Hindlimb muscle (tissue), 1 donor: ENCODE measurements at places on chromosomes 12 and 14. TPM values are rescaled to one million over a fixed set of nuclear protein-coding genes. Genes with fewer than 3 reads are reported as not detected.

GLRX5 gene
- 50.9 TPM for polyA plus RNA-seq

CMA1 gene
- not detected for polyA plus RNA-seq

GRCh38 chr12:27424631-27425230 lies 21.8 kb upstream of the SMCO2 start:
- peak; percentile 28 for DNase-seq

DNA sequence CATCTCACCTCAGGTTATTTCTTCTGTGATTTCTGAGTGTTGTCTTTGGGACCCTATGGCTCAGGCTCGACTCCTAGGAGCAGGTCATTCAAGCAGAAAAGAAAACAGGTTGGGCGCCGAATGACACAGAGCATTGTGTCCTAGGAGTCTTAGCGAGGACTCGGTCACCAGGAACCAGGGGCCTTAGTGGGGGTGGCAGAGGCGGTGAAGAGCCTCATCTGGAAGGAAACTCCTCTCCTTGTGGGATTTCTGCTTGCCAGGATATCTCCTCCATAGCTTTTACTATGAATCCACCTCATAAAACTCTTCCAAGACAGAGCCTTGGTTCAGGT lies 630 bp downstream of the PLEKHH1 start:
- no peak for DNase-seq

PRH2 gene
- polyA plus RNA-seq: not detected

GRCh38 chr12:71472441-71472911 lies 32.9 kb downstream of the LGR5 start:
- no peak for DNase-seq

DNA sequence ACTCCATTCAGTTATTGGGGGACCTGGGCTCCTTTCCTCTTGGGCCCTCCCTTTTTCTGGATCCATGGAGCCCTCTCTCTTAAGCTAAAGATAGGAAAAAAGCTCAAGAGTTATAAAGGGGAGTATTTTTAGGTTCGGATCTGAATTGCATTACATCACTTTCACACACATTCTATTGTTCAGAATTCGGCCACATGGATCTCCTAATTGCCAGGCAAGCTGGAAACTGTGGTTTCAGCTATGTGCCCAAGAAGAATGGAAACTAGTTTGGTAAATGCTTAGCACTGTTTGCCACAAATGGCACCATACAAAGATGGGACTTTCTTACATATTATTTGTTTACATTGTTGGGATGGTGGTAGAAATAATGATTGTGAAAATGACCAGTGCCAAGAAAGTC lies 145.6 kb downstream of the LRIG3 start:
- no peak for DNase-seq

PROX2 gene
- 0.71 TPM for polyA plus RNA-seq

FAM234B gene
- 4.1 TPM for polyA plus RNA-seq

KIF5A gene
- not detected for polyA plus RNA-seq

- DNase-seq: no peak
These were observed 18.5 kb upstream of the P2RX7 start for GRCh38 chr12:121114019-121114639.

GRCh38 chr14:38122241-38122640 lies 85.5 kb upstream of the SSTR1 start:
- DNase-seq: no peak

DNA sequence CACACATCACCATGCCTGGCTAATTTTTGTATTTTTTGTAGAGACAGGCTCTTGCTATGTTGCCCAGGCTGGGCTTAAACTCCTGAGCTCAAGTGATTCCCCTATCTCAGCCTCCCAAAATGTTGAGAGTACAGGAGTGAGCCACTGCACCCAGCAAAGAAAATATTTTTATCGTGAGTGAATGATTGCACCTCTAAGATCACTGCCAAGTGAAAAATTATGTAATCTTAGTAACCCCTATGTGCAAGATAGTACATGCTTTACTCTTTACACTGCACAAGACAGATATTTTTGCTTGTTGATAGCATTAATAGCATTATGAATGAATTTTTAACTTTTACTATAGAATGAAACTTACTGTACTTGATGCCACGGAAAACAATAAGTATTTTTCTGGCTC lies 3.4 kb upstream of the MRPS35 start:
- DNase-seq: no peak

- peak; percentile 44 for DNase-seq
These were observed 106.2 kb upstream of the NAV3 start for GRCh38 chr12:77724367-77724957.

DNA sequence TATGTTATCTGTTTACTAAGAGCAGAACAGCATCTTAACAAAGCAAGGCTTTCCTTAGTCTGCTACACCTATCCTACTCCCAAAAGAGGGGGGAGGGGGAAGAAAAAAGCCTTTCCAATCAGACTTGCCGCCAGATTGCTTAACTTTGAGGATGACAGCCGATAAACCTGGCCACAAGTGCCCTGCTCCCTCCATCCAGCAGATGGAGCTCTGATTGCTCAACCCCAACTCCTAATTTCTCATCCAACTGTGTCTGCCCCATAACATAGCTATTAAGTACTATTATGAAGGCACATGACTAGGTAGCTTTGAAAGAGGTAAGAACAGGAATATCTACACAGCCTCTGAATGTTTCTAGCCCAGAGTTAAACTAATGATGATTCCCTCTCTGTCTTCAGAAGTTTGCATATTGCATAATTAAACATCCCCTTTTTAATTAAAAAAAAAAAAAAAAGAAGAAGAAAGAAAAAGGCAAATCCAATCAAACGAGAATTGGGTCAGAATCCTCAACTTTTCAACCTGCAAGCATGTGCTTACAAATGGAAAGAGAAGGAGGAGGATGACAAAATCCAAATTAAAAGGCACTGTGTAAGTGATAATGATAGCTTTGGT lies 247.4 kb downstream of the GALC start:
- no peak for DNase-seq

GUCY2C gene
- 0.32 TPM for polyA plus RNA-seq

GRCh38 chr14:26595926-26596542 lies 1.8 kb downstream of the NOVA1 start:
- no peak for DNase-seq

DNA sequence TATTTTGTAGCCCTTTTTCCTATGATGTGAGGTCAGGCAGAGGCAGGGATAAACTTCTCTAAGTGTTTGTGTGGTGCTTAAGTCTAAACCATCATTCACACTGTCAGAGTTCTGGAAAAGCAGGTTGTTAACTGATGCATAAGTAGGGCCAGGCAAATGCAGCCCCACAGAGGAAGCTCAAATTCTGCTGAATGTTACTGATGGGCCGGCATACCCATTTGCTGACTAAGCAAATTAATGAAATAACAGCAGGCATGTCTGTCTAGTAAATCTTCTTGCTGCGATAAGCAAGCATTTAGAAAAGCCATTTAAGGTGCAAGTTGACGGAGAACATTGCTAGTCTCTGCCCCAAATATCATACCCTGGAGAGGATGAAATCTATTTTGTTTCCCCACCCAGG lies 523.2 kb upstream of the CCDC196 start:
- DNase-seq: no peak

DNA sequence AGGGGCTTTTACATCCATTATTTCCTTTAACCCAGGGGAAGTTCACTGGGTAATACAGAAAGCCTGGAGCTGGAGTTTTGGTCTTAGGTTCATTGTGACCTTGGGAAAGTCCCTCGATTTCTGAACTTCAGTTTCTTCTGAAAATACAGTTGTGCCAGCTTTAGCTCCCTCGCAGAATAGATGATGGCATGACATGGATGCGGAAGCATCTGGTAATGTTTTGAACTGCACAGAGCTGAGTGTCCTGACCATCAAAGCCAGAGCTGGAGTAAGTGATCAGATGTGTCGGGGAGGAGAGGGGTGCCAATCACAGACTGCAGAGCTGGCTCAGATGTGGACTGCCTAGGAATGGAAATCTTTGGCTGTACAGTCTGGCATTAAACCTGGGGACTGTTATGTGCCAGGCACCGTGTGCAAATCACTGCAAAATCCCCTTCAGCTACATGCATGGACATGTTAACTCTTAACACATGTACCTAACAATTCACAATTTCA lies 180.9 kb downstream of the ETV6 start:
- DNase-seq: no peak

GRCh38 chr12:105018012-105018411 lies 31.9 kb downstream of the NOPCHAP1 start:
- no peak for DNase-seq

DNA sequence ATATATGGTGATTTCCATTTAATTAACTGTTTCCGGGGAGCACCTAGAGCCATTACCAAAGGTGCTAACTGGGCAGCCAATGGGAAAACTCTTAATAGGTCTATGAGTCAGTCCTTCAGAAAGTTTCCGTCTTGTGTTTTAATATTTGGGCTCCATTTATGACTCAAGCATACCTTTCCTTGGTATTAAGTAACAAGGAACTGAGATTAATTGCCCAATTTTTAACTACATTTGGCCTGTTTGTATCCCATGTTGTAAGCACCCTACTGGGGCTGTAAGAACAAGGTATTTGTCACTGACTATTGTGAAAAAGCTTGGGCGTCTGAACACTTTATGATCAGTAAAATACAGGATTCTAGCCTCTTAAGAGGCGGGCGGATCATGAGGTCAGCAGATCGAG lies 62.8 kb upstream of the FOXN3 start:
- no peak for DNase-seq
